Brain microvascular endothelial cell (primary cell): ENCODE measurements at places on chromosomes 11 and 22.

DNA sequence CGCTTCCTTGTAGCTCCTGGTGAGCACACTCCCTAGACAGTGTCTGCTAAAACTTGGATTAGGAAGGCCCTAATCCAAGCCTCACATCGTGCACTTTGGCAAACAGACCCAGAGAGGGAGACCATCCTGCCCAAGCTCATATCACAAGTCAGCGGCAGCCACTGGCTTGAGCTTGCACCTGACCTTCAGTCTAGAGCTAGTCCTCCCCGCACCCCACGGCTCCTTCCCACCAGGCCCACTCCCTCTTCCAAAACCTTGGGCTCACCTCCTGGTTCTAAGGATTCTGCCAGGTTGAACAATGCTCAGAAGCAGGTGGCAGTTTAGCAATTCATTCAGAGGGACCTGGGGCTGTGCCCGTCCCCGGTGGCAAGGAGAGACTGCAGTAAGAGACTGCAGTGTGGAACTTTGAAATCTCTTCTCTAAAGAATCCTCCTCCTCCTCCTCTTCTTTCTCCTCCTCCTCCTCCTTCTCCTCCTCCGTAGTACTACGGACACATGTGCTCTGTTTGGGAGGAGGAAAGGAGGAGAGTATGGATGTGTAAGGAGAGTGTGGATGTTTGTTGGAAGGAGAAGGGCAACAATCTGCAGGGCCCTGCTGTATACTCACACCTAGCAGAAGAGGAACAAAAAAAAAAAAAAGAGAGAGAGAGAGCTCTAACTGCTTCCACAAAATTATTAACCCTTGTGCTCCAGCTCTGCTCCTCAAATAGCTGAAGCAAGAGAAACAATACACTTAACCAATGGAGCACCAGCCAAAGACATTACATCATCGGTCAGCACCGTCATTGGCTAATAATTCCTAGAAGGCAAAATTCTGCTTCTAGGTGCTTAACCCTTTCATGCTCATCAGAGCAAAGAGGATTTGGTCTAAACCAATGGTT, 6.0 kb downstream of the SYN3 start:
- DNase-seq, result no peak

- DNase-seq, result no peak
Measured at GRCh38 chr11:41519696-41520095, 60.2 kb upstream of the LRRC4C start.

GRCh38 chr11:12008790-12009616, 577 bp upstream of the DKK3 start:
- no peak for DNase-seq

DNA sequence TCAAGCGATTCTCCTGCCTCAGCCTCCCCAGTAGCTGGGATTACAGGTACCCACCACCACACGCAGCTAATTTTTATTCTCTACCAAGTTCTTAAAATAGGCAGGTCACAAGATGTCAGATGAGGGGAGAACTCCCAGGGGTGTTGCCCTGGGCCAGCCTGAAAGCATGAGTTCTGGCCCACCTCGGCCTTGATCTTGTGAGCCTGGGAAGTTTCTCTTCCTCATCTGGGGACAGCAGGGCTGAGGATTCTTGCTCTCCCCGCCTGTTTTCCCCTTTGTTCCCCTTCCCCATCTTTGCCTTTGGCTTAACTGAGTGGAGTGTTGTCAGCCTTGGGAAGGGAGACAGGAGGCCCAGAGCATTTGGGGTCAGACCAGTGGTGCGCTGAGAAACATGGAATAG, 3.5 kb downstream of the PDXP start:
- DNase-seq, result no peak

DNA sequence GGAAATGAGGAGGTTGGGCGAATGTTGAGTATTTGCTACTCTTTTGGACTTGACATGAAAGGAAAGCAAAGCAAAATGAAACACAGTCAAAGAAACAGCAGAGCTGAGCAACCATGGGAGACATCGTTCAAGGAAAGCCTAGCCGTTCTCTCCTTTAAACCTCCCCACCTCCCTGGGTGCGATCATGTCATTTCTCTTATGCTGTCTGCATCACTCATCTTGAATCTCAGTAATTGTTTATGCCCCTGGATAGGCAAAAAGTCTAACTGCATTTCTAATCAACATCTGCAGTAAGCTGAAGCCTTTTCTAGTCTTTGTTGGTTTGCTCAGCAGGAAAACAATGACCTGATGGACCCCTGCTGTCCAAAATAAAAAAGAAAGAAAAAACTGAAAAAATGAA, 107.0 kb downstream of the MSANTD4 start:
- DNase-seq, result no peak

- DNase-seq, result no peak
Measured at GRCh38 chr11:45334836-45335235, 48.7 kb upstream of the SYT13 start.

GRCh38 chr11:65095974-65096806, at the start of gene VPS51:
VPS51 (plus strand) TSS chr11:65096214; CDS start chr11:65096251, 37 bp downstream.
- DNase-seq, result peak; percentile 87

GRCh38 chr11:134032043-134032442, 36.8 kb upstream of the JAM3 start:
- no peak for DNase-seq

- no peak for DNase-seq
Measured at GRCh38 chr22:45073064-45073463, 63.3 kb upstream of the PHF21B start.

DNA sequence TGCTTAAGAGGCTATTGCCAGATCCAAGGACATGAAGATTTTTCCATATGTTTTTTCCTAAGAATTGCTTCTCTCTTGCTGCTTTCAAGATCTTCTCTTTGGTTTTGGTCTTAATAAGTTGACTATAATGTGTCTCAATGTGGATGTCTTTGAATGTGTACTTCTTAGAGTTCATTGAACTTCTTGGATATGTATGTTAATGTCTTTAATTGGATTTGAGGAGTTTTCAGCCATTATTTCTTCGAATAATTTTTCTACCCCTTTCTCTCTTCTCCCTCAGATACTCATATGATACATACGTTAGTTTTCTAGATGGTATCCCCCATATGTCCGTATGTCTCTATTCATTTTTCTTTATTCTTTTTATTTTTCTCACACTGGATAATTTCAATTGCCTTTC, 13.2 kb downstream of the CABIN1 start:
- DNase-seq, result no peak
